Astrocyte of the spinal cord (primary cell): ENCODE measurements at places on chromosomes 7 and 10.

- no peak for DNase-seq
Measured at GRCh38 chr7:142832417-142832816, 22.5 kb upstream of the EPHB6 start.

DNA sequence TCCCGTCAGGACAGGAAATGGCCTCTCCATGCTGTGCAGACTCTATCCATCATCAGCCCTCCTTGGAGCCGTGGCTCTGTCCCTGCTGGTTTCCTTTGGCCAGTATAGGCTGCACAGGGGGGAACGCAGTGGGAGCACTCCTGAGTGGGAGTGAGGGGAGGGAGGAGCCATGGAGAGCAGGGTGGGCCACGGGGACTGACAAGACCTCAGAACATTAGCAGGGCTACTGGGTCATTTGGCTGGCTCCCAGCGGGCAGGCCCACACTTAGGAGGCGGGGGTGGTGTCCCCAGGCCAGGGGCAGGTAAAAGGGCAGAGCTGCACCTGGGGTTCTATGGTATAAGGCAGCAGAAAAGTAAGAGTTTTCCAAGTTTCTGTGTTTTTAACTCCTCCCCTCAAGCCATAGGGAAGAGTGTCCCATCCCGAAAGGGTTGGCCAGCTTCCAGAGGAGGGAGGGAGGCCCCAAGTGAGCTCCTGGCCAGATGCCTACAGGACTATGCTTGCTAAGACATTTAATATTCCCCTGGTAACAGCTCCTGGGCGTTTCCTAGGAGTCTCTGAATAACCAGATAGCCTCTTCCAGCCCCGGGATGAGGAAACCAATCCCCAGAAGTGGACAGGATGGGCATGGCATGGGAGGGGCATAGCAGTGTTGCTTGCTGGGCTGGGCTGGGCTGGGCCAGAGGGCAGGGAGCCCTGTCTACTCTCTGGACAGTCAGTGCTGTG lies 5.5 kb upstream of the OPN4 start:
- DNase-seq = peak; percentile 48

- no peak for DNase-seq
Measured at GRCh38 chr10:32943854-32944661, 14.0 kb downstream of the ITGB1 start.

DNA sequence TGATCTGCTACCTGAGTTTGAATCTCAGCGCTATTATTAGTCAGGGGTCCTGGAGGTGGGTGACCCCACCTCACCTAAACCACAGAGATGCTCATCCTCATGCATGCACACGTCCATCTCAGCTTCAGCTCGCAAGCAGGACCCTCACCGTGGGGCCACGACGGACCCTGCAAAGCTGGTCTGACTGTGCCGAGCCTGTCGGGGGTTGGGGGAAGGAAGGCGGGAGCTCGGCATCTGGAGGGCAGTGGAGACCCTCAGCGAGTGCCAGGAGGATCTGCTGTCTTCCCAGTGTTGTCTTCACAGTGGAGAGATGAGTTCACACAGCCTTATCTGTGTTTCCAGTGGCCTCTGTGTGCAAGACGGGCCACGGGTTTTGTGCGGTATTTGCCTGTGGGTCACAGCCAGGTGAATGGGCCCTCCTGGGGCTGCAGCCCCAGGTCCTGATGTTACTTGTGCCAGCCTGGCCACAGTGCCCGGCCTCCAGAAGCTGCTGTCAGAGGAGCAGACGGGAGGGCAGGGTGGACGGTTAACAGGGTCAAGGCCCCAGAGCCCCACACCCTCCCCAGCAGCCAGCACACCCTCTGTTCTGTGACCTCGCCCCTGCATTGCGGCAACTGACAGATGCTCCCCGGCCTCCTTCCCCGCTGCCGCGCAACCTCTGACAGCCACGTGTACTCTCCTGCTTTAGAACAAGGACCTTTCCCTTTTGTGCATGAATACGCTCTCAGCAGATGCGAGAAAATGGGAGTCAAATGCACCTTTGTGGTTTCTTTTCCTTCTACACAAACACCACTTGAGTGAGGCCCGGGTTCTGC lies 528.8 kb downstream of the DNAJB6 start:
- no peak for DNase-seq

DNA sequence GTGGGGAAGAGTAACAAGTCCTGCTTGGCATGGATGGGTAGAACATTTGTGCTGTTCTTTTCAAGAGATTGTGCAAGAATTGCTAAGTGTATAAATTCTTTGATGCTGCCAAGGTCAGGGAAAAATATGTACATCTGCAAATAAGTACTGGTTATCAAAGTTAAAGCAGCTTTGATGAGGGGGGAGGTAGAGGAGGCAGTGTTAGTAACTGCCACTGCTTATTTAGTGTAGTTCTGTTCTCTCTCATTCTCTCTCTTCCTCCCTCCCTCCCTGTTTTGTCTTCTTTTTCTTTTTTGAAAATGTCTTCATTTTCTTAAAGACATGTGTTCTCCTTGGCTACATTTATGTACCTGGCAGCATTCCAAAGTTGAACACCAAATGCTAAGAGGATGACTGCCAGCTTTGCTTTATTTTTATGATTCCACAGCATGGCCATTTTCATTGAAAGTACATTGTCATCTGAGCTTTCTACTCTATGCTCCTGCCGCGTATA lies 18.6 kb downstream of the CACNB2 start:
- peak; percentile 44 for DNase-seq

- no peak for DNase-seq
Measured at GRCh38 chr7:100575746-100576383, 2.2 kb upstream of the SAP25 start.

DNA sequence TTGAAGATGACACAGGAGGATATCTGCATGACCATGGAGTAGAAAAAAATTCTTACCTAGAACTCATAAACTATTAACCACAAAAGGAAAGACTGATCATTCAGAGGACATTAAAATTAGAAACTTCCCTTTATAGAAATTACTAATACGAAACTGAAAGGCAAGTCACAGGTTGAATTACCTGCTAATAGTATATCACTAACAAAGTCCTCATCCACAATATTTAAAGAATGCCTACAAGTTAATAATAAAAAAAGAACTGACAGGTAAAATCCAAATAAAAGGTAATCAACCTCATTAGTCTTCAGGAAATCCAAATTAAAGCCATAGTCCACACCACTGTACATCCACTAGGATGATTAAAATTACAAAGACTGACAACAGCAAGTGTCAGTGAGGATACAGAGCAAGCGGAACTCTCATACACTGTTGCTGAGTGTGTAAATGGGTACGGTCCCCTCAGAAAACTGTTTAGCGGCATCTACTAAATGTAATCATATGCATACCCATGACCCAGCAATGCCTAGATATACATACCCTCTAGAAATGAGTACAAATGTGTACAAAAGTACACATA lies 71.2 kb downstream of the ARHGAP21 start:
- DNase-seq = no peak

- DNase-seq = peak; percentile 32
Measured at GRCh38 chr10:99660662-99661376, 1.5 kb downstream of the ENTPD7 start.

DNA sequence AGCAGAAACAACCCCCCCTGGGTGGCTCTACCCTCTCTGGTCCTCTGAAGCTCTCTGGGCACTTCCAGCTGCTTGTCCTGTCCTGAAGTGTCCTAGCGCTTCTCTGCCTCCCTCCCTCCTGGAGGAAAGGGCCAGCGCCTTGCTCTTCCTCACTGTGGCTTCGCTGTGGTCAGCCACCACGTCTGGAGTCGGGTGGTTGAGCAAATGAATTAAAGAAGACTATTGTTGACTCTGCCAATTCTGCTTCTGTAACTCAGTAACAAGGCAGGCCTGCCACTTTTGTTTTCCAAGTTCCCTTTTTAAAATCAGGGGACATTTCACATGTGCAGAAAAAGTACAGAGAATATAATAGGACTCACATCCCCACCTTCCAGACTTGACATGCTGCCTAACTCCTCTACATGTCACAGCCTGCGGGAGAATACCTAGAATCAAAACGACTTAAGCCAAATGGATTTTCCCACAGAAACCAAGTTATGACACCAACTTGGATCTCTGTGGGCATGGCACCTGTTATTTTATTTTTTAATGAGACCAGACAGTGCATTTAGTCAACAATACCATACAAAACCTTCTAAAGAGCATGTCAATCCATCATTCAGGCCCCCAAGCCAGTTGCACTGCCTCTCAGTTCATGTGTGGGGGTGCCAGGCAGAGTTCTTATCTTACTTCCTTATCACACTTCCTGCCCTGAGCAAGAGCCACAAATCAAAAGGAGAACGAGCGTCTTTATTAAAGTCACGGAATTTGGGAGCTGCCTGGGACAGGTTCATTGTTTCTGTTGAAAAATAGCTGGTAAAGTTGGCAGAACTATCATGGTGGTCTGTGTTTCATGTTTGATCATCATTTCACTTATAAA lies 6.8 kb downstream of the FFAR4 start:
- no peak for DNase-seq

GRCh38 chr10:26735435-26735834 lies 37.9 kb downstream of the PDSS1 start:
- no peak for DNase-seq

DNA sequence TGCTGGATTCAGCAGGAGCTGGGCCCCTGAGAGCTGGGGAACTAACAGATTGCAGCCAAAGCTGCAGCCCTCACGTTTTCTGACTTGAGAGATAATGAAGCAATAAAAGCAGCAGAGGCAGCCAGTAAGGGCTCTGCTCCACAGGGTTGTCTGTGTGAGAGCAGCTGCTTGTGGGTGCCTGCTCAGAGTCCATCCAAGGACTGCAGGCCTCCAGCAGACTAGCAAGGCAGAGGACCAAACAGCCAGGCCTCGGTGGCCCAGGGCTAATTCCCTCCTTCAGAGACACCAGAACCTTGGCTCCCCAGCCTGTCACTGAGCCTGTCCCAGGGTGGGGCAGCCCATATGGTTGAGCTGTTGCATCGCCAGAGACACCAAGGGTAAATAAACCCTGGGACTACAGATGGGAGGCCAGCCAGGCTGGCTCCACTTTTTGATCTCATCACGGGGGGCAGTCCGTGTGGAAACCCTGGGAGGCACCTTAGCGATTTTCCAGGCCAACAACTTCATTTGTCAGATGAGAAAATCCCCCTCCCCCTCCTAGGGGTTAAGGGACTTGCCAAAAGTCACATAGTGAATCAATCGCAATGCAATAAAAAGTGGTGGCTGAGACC lies 229.2 kb downstream of the WDR11 start:
- no peak for DNase-seq
